ENCODE measurements at places on chromosomes 11 and 22.

DNA sequence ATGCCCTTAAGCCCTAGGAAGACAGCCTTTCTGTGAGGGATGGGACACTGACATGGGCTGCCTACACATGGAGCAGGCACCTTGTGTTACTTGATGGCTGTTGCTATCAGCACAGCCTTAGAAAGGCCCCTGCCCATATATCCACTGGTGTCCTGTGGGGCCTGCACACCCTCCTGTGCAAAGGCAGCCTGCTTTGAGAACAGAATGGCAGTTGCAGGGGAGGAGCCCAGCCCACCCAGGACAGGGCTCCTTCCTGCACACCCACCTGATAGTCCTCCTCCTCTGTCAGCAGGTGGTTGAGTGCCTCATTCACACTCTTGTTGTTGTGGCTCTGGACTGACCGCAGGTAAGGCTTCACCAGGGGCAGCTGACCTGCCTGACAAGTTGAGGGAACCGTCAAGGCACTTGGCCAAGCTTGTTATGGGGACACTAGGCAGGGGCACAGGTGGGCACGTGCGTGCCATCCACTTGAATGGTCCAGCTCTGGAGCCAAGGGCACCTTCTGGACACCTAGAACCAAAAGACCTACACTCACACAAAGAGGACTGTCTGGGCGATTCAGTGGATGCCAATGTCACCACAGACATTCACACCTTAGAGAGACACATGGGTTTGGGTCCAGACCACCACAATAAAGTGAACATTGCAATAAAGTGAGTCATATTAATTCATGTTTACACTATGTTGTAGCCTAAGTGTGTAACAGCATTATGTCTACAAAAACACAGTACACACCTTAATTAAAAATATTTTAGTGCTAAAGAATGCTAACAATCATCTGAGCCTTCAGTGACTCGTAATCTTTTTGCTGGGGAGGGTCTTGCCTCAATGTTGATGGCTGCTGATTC, 9.4 kb upstream of the SLC25A1 start:
- no peak for DNase-seq

GRCh38 chr11:27485930-27486773, 13.6 kb upstream of the LGR4 start:
- peak; percentile 37 for DNase-seq

DNA sequence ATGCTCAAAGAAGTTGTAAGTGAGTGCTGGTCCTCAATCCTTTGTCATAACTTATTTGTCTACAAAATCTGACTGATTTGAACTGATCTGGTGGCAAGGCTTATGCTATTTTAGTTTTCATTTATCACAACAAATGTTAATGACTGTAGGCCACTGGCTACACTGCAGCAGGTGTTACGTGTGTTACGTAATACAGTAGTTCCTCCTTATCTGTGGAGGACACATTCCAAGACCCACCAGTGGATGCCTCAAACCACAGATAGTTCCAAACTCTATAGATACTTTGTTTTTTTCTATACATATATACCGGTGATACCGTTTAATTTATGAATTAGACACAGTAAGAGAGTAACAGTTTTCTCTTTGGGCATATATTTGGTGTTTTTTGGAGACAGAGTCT, 7.0 kb downstream of the MADD start:
- no peak for DNase-seq

GRCh38 chr11:27934830-27935145, 173.2 kb downstream of the KIF18A start:
- DNase-seq, result peak; percentile 93

DNA sequence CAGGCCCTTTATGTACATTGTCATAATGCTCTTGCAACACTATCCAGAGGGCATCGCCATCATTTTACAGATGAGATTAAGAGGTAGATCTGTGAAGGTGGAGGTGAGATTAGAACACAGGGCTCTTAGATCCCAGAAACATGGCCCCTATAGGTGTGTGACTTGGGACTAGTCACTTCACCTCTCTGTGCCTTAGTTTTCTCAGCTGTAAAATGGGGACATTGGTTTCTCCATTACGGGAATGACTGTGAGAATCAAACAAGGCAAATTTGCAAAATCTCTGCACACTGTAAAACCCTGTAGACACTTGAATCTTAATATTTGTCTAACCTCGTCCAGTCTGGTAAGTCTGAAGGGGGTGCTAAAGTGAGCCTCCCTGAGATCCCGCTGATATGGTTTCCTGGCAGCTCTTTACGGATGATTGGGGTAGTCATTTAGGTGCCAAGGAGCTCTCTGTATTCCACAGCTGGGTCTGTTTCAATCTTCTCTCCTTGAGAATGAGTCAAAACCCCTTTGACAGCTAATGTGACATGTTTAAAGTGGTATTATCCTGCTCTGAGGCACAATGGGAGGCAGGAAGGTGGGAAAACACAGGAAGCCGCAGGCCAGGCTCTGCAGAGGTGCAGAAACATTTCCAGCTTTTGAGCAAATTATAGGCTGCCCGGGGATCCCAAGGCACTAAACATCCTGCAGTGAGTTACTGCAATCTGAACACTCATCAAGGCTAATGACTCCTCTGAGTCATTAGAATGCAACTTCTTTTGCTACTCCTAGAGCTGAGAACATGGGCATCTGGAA, 140.8 kb downstream of the CCDC81 start:
- DNase-seq, result no peak
